GM12891 (cell line): ENCODE measurements at places on chromosomes 3 and 15.

GRCh38 chr15:39471785-39472574, 108.9 kb upstream of the THBS1 start:
- DNase-seq = no peak

DNA sequence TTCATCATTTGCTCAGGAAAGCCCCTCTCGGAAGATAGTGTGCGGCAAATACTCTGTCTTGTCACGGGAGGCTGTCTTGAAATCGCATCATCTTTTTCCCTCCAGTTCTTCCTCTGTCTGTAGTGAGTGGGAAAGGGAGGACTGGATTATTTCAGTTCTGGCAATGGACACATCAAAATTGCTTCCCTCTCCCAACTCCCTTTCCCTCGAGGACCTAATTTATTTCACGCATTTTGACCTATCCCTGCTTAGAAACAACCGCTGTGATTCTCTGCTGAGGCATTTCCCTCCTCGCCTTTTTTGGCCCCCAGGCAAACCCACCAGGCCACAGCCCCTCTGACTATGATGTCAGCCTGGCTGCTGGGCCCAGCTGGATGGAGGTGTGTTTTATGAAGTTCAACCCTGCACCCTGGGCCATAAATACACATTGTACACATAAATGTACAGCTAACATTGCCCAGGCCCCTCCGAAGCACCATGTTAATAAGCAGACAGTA, 138.7 kb upstream of the LRTM1 start:
- no peak for DNase-seq

- DNase-seq = no peak
These were observed 36.2 kb upstream of the C3orf38 start for GRCh38 chr3:88113311-88114162.

DNA sequence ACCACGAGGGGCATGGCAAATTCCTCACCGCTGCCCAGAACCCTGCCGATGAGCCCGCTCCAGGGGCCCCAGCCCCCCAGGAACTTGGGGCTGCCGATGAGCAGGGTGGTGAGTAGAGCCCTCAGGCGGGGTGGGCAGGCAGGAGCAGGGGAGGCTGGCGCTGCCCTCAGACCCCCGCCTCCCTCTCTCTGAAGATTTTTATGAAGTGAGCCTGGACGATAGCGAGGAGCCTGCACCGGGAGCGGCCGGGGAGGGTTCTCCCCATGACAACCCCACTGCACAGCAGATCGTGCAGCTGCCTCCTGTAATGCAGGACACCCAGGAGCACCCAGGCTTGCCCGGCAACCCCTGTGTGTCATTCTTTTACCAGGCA, 56.7 kb upstream of the UBE2Q2 start:
- DNase-seq = no peak

GRCh38 chr3:3951071-3951470, 151.8 kb downstream of the LRRN1 start:
- no peak for DNase-seq

DNA sequence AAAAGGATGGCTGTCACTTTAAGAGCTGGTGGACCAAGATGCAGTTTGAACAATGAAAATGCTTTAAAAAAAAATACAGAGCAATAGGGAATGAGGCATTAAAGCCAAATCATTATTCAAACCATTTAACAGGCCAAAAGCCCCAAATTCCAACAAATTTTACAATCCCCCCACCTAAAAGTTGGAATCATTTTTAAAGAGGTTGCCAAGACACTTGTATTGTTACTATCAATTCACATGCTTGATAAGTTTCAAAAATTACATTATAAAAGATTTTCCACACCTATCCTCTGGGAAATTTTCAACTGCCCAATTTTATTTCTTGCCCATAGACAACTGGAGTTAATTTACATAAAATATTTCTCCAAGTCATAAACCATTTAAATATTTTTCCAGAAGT, 192.3 kb upstream of the ARHGEF26 start:
- no peak for DNase-seq

DNA sequence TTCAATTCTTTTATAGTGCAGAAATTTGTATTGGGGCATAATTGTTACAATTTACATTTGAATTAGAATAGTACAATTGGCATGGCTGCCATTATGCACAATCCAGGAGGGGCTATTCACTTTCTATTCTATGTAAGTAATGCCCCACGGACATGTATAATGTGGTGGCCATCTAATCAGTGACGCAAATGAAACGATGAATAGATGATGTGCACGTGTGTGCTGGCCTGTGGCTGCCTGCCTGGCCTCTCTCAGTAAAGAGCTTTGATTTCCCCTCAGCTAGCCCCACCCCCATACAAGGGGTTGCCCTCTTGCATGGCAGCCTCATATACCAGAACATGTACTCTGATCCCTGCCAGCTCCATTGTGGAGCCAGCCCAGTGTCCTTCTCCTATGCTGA, 86.5 kb downstream of the BOC start:
- no peak for DNase-seq

GRCh38 chr15:93583552-93583951, 494.5 kb upstream of the RGMA start:
- DNase-seq = no peak

- no peak for DNase-seq
These were observed 394.2 kb downstream of the LSAMP start for GRCh38 chr3:116051040-116051439.

- DNase-seq = no peak
These were observed 13.8 kb downstream of the THBS1 start for GRCh38 chr15:39594446-39595337.

- no peak for DNase-seq
These were observed 148.5 kb upstream of the ICE2 start for GRCh38 chr15:60627298-60627943.

GRCh38 chr3:148727231-148727630, 29.5 kb downstream of the AGTR1 start:
- DNase-seq = peak; percentile 11

DNA sequence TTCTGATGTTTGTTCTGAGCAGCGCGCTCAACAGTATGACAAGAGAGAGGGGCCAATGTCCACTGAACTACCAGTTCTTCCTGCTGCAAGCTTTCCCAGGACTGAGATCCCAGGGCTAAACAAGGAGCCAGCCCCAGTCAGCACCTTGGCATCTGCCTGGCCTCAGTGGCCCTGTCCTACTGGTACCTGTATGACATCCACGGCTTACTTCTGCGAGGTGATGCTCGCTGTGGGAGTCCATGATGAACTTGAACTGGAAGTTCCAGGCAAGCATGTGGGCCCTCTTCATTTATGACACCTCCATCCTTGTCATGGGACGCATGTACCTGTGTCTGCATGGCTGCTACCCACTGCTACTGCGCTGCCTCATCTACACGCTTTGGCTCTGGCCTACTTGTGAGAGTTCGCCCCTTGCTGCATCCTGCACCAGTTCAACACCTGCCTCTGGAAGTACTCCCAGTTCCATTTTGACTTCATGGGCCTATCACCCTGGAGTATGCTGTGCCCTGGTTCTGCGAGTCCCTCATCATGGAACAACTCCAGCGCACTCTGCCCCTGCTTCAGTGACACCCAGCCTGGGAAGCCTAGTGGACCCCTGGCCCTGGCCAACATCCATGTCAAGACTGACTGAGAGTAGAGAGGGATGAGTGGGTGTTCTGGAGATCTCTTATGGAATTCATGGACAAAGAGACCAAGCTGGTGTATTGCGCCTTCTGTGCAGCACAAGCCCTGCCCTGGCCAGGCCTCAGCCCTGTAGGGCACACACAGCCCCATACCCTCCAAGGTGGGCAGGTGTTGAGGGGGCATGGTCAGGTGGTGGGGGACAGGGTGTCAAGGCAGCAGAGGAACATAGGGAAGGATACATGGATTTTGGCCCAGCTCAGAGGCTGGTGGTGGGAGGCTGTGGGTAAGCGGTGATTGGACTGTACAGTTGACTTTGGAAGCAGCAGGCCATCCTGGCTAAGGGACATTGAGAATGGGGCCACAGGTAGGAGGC, 246.8 kb downstream of the NLGN1 start:
- DNase-seq = no peak

DNA sequence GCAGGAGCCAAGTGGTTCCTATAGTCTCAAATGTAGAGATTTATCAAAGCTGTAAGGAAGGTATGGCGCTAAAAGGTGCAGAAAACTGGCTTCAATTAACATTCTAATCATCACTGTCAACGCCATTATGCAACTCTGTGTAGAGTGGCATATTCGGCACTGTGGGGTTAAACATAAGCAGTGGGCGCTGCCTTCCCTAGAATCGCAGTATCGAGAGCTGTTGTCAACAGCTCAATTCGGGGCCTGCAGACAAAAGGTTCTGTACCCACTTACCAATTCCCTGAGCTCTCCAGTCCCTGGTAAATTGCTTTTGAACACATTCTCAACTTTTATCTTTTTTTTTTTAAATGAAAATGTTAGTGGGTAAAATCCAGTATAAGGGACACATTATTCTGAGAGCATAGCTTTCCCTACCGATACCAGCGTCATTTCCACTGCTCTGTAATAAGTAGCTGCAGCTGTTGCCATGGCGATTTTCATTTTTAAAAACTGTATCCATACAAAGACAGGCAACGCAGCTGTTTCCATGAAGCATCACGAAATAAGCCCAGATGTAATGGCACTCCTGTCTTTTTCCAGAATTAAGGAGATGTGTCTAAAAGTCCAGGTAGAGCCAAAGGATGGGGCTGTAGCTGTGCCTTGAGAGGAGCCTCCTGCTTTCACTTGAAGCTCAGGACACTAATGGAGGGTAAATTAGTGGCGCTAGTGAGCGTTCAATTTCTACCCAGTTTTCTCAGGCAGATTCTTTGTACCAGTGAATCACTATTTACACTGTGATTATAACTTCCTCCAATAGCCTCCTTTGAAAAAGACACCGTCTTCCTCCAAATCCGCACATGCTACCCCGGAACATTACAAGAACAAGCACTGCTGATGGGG, 250.3 kb downstream of the SLC9A9 start:
- DNase-seq = no peak

DNA sequence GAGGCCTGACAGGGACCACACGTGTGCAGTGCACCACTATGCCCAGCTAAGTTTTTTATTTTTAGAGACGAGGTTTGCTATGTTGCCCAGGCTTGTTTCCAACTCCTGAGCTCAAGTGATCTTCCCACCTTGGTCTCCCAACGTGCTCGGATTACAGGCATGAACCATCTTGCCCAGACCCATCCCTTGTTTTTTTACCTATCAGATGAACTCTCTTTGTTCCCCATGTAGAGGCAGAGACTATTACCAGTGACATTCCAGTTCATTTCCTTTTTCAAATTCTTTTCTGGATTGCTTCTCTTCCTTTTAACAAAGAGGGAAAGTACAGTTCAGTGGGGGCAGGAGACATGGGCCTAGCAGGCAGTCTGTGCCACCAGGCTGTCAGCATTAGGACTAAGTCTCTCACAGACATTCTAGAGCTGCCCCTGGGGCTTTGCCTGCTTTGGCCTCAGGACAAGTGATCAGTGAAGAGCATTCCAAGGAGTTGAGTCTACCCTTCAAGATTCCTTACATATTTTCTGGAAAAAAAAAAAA, 103.5 kb upstream of the SLC7A14 start:
- DNase-seq = no peak

- no peak for DNase-seq
These were observed 106.4 kb upstream of the SLC2A2 start for GRCh38 chr3:171132873-171133272.
